ENCODE measurements at places on chromosomes 16 and 17.

- H3K36me3 ChIP-seq: peaks cover 18% of the 10 kb centered on the region
- no peak for DNase-seq
- H3K27me3 ChIP-seq: no peaks in the 10 kb centered on the region
Observed at GRCh38 chr17:57485916-57486881, 229.9 kb downstream of the MSI2 start.

DNA sequence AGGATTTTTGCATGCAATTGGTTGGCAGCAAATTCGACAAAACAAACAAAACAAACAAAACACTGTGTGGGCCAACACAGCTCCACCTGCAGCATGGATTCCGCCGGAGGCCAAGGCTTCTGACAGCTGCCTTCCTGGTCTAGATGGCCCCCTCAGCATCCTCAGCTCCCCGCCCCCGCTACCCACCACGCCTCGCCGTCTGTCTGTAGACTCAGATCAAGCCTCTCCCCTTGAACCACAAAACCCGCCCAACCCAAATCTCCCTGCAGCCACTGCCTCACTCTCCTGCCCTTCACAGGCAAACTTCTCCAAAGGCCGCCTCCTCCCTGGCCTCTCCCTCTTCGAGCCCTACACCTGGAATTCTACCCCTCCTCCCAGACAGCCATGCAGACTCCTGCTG lies 57.9 kb downstream of the RTN4RL1 start:
- no peak overlapping the region for H3K27ac ChIP-seq
- H3K27me3 ChIP-seq: peaks cover 2% of the 10 kb centered on the region
- no peaks in the 10 kb centered on the region for H3K36me3 ChIP-seq

DNA sequence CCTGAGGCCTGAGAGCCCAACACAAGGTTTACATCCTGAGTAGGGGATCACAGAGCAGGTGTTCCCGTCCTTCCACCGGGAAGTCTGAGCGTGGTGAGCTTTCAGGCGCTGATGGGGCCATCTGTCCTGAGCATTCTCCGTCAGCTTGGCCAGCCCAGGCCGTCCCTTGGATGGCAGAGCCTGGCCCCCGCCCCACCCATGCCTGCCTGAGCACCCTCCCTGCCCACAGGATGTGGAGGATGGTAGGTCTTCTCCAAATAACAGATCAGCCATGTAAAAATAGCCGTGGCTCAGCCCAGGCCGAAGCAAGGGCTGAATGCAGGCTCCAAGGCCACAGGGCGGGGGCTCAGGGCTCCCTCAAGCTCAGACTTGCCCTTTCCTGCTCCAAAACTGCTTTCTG lies 20.2 kb downstream of the SPNS2 start:
- no peak for DNase-seq
- H3K27me3 ChIP-seq: no peaks in the 10 kb centered on the region
- no peaks in the 10 kb centered on the region for H3K36me3 ChIP-seq
- no peak overlapping the region for H3K4me3 ChIP-seq
- H3K27ac ChIP-seq: no peak overlapping the region

- peaks cover 16% of the 10 kb centered on the region for H3K36me3 ChIP-seq
- no peaks in the 10 kb centered on the region for H3K27me3 ChIP-seq
- no peak for DNase-seq
- no peak overlapping the region for H3K27ac ChIP-seq
- no peaks in the 10 kb centered on the region for H3K4me1 ChIP-seq
- H3K4me3 ChIP-seq: no peak overlapping the region
Observed at GRCh38 chr16:67915831-67916723, 15.6 kb downstream of the CTRL start.

DNA sequence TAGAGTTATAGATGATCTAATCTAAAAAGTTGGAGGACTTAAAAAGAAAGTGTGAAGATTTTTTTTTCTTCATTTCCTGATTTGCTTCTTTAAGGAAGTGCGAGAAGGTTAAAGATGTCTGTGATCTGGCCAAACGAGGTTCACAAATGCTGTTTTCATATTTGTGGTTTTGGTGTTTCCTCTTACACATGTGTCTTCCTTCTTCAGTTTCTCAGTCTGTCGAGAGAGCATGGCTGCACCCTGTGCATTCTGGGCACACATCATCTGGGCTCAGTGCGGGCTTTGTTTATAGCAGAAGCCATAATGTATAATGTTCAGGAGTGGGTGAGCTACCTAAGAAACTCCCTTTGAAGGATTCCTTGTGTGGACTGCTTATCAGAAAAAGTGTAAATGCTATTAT lies 260.4 kb upstream of the TBX2 start:
- H3K27me3 ChIP-seq: no peaks in the 10 kb centered on the region
- H3K36me3 ChIP-seq: no peaks in the 10 kb centered on the region
- no peak overlapping the region for H3K27ac ChIP-seq
- H3K4me1 ChIP-seq: no peaks in the 10 kb centered on the region
- H3K4me3 ChIP-seq: no peak overlapping the region

- no peak for DNase-seq
- H3K36me3 ChIP-seq: peaks cover 61% of the 10 kb centered on the region
- no peak overlapping the region for H3K27ac ChIP-seq
- H3K27me3 ChIP-seq: no peaks in the 10 kb centered on the region
- no peaks in the 10 kb centered on the region for H3K4me1 ChIP-seq
Observed at GRCh38 chr16:89266521-89267134, 49.1 kb downstream of the ZNF778 start.

- H3K4me3 ChIP-seq: no peak overlapping the region
- H3K27me3 ChIP-seq: no peaks in the 10 kb centered on the region
- no peak overlapping the region for H3K27ac ChIP-seq
- H3K36me3 ChIP-seq: no peaks in the 10 kb centered on the region
- no peak for DNase-seq
- H3K4me1 ChIP-seq: no peaks in the 10 kb centered on the region
Observed at GRCh38 chr17:77054936-77055335, 85.8 kb upstream of the SEC14L1 start.

DNA sequence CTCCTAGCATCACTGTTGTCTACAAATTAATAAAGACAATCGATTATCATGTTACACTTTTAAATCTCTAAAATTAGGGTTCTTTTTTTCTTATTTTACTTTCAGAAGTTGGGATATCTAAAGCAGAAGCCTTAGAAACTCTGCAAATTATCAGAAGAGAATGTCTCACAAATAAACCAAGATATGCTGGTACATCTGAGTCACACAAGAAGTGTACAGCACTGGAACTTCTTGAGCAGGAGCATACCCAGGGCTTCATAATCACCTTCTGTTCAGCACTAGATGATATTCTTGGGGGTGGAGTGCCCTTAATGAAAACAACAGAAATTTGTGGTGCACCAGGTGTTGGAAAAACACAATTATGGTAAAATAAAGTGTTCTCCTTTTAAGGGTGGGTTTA lies 2.4 kb downstream of the RAD51C start:
- no peak overlapping the region for H3K27ac ChIP-seq
- peaks cover 6% of the 10 kb centered on the region for H3K4me1 ChIP-seq
- no peaks in the 10 kb centered on the region for H3K27me3 ChIP-seq
- H3K4me3 ChIP-seq: no peak overlapping the region
- H3K36me3 ChIP-seq: peaks cover 31% of the 10 kb centered on the region

DNA sequence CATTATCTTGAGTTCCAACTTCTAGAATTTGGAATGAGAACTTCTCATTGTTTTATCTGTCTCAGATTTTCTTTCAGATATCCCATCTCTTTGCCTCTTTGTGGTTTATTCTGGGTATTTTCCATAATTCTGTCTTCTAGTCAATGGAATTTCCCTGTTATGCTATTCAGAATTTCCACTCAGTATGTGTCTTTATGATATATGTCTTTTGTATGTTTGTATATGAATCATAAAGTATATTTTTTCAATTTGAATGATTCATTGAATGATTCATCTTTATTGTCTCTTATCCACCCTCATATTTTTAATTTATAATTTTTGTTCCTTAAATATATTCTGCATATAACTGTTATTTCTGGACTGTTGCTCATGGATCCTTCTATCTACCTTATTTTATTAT lies 729.7 kb upstream of the GOT2 start:
- H3K36me3 ChIP-seq: no peaks in the 10 kb centered on the region
- H3K4me1 ChIP-seq: no peaks in the 10 kb centered on the region
- H3K4me3 ChIP-seq: no peak overlapping the region
- no peaks in the 10 kb centered on the region for H3K27me3 ChIP-seq
- no peak for DNase-seq

- H3K4me1 ChIP-seq: no peaks in the 10 kb centered on the region
- DNase-seq: no peak
- no peak overlapping the region for H3K4me3 ChIP-seq
- no peaks in the 10 kb centered on the region for H3K27me3 ChIP-seq
- peaks cover 22% of the 10 kb centered on the region for H3K36me3 ChIP-seq
Observed at GRCh38 chr17:42617956-42618431, 8.5 kb downstream of the TUBG1 start.

GRCh38 chr17:76901542-76902197 lies 33.5 kb downstream of the MGAT5B start:
- DNase-seq: no peak
- no peaks in the 10 kb centered on the region for H3K27me3 ChIP-seq
- no peaks in the 10 kb centered on the region for H3K4me1 ChIP-seq
- peaks cover 63% of the 10 kb centered on the region for H3K36me3 ChIP-seq
- H3K4me3 ChIP-seq: no peak overlapping the region

DNA sequence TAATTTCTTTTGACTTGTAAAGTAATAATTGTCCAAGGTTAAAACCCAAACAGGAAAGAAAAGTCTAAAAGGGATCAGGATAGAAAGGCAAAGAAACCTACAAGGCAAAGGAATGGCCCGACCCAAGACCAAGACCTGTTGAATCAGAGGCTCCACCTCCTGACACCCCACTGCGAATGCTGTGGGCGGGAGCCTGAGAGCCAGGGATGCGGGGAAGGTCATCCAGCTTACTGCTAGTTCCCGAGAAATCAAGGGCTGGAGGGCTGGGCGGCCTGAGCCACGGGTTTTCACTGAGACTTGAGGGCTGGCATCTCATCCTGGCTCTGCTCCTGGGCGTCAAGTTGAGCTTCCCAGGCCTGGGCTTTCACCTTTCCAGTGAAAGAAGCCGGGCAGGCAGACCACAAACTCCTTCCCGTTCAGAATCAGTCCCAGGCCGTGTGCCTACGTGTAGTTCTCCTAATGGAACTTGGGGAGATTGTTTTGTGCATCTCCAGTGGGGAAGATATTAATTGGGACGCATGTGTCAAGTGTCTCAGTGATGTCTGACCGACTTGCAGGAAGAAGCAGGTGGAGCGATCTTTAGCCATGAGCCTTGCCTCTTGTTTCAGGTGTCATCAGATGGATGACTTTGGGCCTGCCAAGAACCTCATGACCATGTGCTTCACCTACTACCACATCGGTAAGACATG lies 36.9 kb downstream of the CIBAR2 start:
- H3K36me3 ChIP-seq: no peaks in the 10 kb centered on the region
- DNase-seq: no peak
- peaks cover 12% of the 10 kb centered on the region for H3K4me1 ChIP-seq
- H3K27me3 ChIP-seq: no peaks in the 10 kb centered on the region
- no peak overlapping the region for H3K27ac ChIP-seq
- no peak overlapping the region for H3K4me3 ChIP-seq

DNA sequence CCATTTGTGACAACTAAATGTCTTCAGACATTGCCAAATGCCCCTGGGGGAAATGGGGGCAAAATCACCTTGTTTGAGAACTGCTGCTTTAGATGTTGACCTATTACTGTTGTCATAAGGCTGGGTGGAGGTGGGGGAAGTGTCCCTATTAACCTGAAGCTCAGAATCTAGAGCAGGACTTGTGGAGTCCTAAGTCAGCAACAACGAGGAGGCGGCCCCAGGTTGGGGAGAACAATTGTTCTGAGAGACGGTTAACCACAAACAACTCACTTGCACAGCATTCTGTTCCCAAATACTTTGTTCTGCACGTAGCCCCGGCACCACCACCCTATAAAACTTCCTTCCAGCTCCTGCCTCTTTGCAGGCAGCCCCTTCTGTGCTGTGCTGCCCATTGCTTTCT lies 32.5 kb downstream of the TEKT5 start:
- H3K36me3 ChIP-seq: no peaks in the 10 kb centered on the region
- no peak overlapping the region for H3K27ac ChIP-seq
- H3K4me1 ChIP-seq: peaks cover 2% of the 10 kb centered on the region
- no peaks in the 10 kb centered on the region for H3K27me3 ChIP-seq

- H3K27ac ChIP-seq: no peak overlapping the region
- no peak for DNase-seq
- no peaks in the 10 kb centered on the region for H3K36me3 ChIP-seq
- H3K4me3 ChIP-seq: no peak overlapping the region
- peaks cover 35% of the 10 kb centered on the region for H3K4me1 ChIP-seq
Observed at GRCh38 chr17:16488186-16488967, 3.6 kb downstream of the LRRC75A start.

DNA sequence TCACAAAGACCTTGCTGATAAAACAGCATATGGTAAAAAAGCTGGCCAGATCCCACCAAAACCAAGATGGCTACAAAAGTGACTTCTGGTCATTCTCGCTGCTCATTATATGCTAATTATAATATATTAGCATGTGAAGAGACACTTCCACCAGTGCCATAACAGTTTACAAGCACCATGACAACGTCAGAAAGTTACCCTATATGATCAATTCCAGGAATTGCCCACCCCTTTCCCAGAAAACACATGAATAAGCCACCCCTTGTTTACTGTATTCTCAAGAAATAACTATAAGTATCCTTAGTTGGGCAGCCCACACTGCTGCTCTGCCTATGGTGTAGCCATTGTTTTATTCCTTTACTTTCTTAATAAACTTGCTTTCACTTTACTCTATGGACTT lies 44.6 kb upstream of the IRX5 start:
- no peaks in the 10 kb centered on the region for H3K4me1 ChIP-seq
- peaks cover 2% of the 10 kb centered on the region for H3K36me3 ChIP-seq
- no peak for DNase-seq
- H3K27ac ChIP-seq: no peak overlapping the region
- H3K27me3 ChIP-seq: no peaks in the 10 kb centered on the region
- H3K4me3 ChIP-seq: no peak overlapping the region

DNA sequence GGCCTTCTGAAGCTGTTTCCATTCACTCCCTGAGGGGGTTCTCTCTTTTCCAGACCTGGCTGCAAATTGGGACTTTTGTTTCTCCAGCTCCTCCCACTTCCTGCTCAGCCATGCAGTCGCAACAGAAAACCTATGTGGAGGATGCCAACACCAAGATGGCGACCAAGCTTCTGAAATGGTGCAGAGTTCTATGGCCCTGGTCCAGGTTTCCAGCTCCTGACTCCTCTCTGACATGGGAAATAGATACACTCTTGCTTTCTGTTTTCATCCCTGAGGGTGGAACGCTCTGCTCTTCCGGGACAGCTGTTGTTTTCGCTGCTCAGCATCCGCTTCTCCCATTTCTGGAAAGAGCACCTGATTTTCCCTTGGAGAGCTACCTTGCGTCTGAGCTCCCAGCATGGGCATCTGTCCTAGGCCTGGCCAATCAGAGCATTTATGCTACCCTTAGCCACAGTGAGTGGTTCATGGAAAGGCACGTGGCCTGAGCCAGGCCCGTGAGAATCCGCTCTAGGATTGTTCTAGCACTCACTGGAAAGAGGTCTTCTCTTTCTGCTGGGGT lies 8.1 kb downstream of the GPRC5B start:
- peaks cover 45% of the 10 kb centered on the region for H3K36me3 ChIP-seq
- H3K4me1 ChIP-seq: peaks cover 6% of the 10 kb centered on the region
- H3K27me3 ChIP-seq: no peaks in the 10 kb centered on the region
- no peak overlapping the region for H3K27ac ChIP-seq
- H3K4me3 ChIP-seq: no peak overlapping the region

GRCh38 chr17:7781429-7781828 lies 52.6 kb upstream of the KDM6B start:
- no peak for DNase-seq
- H3K4me1 ChIP-seq: no peaks in the 10 kb centered on the region

- no peaks in the 10 kb centered on the region for H3K27me3 ChIP-seq
- H3K27ac ChIP-seq: no peak overlapping the region
- H3K4me3 ChIP-seq: no peak overlapping the region
- no peak for DNase-seq
- peaks cover 15% of the 10 kb centered on the region for H3K4me1 ChIP-seq
- peaks cover 31% of the 10 kb centered on the region for H3K36me3 ChIP-seq
Observed at GRCh38 chr16:31130336-31130891, 5.1 kb downstream of the PRSS8 start.
